ENCODE measurements at places on chromosomes 6 and 20.

- DNase-seq = no peak
These were observed 92.6 kb downstream of the THBS2 start for GRCh38 chr6:169160855-169161560.

DNA sequence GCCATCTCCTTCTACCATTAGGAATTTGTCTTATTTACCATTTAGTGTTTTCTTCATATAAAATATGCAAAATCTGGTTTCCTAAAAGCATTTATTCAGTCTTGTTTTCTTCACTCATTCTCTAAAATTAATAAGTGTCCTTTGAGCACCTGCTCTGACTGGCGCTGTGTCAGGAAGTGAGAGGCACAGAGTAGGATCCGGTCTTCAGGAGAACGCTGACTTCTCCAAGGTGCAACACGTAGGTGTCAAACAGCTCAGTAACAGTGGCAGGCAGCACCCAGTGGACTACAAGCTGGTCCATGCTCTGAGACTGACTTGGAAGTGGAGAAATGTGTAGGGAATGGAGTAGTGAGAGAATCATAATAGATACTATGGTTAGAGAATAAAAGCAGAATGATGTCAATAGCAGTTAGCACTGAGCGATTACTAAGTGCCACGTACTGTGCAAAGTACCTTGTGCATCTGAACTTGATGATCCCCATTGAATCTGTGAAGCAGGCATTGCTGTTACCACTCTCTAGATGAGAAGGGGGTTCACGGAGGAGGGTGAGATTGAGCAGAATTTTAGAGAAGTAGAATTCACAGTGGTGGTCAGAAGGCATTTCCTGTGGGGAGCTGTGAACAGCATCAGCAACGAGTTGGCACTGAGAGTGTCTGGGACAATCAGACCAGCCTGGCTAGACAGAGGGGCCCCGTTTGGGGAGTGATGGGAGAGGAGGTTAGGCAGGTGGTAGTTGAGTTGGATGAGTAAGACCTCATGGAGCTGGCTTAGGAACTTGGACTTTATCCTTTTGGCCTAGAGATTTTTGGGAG, 569.8 kb downstream of the QKI start:
- no peak for DNase-seq

GRCh38 chr20:47927944-47928343, 142.7 kb upstream of the SULF2 start:
- no peak for DNase-seq

GRCh38 chr20:19968466-19969073, 48.6 kb upstream of the NAA20 start:
- DNase-seq = no peak

DNA sequence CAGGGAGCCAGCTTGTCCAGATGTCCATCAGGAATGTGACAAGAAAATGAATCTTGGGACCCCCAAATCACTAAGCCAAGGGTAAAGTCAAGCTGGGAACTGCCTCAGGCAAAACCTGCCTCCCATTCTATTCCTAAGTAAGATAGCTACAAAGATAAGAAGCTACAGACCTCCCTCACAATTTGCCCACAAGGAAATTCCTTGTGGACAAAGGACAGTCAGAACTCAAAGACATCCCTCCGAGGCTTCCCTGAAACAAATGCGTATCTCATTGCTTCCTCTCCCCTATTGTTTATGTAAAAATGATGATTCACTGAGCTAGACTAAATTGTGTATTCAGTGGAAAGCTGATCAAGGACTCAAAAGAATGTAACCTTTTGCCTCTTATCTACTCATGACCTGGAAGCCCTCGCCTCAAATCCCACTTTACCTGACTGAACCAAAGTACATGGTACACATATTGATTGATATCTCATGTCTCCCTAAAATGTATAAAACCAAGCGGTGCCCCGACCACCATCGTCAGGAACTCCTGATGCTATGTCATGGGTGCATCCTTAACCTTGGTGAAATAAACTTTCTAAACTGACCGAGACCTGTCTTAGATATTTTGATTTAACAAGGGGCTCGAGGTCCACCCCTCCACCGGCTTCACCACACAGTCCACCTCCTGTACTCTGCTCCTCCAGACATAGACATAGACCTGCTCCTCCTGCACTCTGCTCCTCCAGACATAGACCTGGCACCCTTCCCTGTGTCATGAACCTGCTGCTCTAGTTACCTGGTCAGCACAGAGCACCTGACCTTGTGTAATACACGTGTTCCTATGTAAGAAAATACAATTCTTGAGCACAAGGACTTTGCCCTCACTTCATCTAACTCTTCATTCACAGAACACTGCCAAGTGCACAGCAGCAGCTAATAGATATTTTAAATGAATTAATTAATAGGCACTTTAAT, 81.4 kb downstream of the WDR27 start:
- DNase-seq = no peak

DNA sequence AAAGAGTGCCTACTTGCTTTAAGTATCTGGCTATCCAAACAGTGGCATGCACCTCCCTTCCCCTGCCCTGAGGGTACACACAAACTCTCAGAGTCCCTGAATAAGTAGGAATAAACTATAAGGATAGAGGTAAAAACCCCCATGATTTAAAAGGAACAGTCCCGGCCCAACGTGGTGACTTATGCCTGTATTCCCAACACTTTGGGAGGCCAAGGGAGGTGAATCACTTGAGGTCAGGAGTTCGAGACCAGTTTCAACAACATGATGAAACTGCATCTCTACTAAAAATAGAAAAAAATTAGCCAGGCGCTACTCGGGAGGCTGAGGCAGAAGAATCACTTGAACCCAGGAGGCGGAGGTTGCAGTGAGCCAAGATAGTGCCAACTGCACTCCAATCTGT, 22.2 kb downstream of the SAMHD1 start:
- DNase-seq = no peak

DNA sequence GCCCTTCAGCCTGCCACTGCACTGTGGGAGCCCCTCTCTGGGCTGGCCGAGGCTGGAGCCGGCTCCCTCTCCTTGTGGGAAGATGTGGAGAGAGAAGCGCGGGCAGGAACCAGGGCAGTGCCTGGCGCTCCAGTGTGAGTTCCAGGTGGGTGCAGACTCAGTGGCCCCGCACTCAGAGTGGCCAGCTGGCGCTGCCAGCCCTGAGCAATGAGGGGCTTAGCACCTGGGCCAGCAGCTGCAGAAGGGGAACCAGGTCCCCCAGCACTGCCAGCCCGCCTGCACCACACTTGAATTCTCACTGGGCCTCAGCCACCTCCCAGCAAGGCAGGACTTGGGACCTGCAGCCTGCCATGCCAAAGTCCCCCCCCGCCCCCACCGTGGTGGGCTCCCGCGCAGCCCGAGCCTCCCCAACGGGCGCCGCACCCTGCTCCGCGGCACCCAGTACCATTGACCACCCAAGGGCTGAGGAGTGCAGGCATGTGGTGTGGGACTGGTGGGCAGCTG, 205.9 kb downstream of the CLVS2 start:
- DNase-seq = no peak

DNA sequence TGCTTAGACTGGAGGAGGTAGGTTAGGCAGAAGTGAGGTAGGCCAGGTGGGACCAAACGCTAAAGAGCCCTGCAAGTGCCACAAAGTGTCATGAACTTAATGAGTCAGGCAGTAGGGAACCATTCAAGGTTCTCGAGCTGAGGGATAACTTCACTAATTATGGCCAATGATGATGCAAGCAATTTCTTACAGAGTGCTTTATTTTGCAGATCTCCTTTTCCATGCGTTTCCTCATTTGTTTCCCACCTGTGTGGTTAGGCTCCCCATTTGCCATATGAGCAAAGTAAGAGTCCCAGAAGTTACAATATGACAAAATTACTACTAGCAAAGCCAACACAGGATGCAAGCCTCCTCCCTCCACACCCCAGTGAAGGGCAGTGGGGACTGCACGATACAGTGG, 36.5 kb upstream of the PSMF1 start:
- no peak for DNase-seq

DNA sequence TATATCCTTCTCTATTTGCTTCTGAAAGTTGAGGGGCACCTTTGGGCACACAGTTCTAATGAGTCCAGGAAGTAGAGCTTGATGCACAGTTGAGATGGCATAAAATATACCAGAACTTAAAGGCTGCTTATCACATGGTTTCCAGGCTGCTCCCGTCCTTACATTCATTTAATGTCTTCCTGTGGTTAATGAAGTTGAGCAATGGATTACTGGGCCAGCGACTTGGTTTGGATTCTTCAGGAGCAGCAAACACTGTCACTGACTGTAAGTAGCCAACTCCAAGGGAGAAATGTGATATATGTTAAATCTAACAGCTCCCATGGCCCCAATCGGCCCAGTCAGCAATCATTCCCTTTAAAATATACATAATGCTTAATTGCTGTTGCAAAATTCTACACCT, 9.0 kb upstream of the TSHZ2 start:
- DNase-seq = no peak

- no peak for DNase-seq
These were observed 377.7 kb downstream of the BTBD9 start for GRCh38 chr6:38262026-38262425.

DNA sequence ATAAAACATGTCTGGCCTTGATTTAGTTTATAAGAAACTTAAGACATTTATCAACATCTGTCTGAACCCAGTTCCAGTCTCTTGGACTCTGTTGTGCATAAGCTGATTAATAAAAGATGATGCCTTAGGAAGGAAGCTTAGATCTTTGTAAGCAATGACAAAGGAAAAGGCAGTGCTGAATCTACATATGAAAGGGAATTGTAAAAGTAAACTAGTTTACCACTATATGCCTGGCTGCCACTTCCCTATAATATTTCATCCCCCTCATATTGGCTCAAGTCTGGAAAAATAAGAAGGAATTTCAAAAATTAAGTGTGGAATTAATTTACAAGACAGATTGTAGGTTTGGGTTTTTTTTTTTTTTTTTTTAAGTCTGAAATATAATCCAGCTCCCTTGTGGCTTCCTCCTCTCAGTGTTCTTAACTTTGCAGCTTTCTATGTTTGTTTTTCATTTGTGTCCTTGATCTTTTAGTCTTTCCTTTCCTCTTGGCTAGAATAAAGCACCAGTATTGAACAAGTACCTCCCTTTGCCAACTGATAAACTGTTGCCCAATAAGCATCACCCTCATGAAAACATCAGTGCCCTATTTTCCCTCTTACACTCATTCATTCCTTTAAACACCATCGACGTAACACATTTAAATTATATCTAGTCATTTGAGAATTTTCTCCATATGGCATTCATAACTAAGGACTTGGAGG, 146.7 kb upstream of the TBX18 start:
- DNase-seq = no peak

GRCh38 chr6:32255199-32256153, 31.6 kb upstream of the NOTCH4 start:
- peak; percentile 81 for DNase-seq

- DNase-seq = no peak
These were observed 77.8 kb downstream of the ATG5 start for GRCh38 chr6:106247733-106248132.

GRCh38 chr6:13884397-13884796, 40.4 kb upstream of the RNF182 start:
- DNase-seq = no peak

DNA sequence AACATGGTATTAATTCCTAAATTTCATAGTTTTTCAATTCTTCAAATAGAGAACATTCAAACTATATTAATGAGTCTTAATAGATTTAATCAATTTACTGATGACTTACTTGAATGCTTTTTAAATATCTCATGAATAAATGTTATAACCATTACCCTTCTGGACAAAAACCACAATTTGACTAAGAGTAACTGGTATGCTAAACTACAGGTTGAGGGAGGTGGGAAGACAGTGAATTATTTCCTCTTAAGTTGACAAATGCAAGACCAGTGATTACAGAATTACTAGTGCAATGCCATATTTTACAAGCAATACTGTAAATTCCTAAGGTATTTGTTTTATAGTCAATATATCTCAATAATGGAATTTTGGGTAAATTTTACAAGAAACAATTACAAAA, 65.1 kb downstream of the REV3L start:
- DNase-seq = no peak
